ENCODE measurements at places on chromosomes 6 and 20.

GRCh38 chr6:69878795-69879194 is 12.4 kb downstream of the COL19A1 start:
- no peak for DNase-seq

- peak; percentile 26 for DNase-seq
These were observed 75.2 kb downstream of the GJA1 start for GRCh38 chr6:121510568-121511177.

- DNase-seq: no peak
These were observed 32.7 kb downstream of the HLA-A start for GRCh38 chr6:29974901-29975560.

DNA sequence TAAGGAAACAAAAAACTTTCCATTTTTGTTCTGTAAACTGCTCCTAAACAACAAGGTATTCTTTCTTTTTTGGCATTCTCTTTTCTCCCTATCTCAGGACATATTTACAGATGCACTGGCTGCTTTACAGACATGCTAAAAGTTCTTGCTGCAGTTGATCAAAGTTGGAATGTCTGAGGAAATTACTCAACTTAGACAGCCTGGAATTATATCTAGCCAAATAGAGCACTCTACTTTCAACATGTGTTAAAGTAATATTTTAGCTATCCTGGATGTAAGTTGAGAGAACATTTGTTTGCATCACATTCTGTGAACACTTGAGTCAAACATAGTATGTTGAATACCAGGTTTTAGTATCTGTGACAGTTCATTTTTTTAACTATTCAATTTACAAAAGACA is 24.8 kb downstream of the TASP1 start:
- DNase-seq: no peak

DNA sequence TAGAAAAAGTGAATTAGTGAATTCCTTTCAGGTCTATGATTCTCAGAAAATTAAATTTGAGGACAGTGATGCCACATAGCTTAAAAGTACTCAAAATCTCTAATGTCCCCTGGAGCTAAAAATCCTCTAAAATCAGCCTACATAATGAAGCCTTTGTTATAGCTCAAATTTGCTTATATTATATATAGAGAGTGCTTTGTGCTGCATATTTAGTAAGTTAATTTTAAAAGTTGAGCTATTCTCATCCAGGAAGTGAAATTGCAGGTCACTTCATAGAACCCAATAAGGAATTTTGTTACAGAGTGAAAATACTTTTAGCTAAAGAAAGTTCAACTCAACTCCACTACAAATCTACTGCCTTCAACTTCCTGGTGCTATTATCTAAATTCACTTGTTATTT is 507.5 kb upstream of the MAP3K7 start:
- no peak for DNase-seq
